ENCODE measurements at places on chromosomes 11 and 22.

DNA sequence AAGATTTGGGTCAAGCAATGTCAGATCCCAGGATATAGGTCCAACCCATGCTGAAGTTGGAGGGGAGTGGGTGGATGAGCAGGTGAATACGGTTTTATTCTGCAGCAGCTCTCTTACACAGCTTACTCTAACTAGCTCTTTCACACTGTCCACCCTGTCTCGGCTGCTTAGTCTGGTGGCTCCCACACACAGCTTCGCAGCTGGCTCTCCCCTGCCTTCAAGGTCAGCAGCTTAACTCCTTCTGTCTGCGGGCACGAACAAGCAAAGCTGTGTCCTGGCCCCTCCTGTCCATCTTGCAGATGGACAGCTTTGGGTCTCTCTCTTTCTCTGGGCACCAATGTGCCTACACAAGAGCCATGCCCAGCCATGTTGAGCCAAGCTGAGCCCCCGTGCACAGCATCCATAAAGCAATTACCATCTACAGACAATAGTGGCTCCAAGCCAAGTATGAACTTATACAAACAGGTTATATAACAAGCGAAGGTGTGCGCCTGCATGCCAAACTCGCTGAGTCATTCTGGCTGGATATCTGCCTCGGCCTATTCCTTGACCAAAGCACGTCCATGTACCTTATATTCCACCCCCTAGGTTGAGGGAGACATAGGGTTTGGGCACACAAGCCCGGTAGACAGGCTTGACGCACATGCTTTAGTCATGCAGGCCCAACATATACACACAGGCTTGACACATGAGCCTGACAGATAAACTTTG is 1307.8 kb upstream of the RAG2 start:
- DNase-seq, result no peak

DNA sequence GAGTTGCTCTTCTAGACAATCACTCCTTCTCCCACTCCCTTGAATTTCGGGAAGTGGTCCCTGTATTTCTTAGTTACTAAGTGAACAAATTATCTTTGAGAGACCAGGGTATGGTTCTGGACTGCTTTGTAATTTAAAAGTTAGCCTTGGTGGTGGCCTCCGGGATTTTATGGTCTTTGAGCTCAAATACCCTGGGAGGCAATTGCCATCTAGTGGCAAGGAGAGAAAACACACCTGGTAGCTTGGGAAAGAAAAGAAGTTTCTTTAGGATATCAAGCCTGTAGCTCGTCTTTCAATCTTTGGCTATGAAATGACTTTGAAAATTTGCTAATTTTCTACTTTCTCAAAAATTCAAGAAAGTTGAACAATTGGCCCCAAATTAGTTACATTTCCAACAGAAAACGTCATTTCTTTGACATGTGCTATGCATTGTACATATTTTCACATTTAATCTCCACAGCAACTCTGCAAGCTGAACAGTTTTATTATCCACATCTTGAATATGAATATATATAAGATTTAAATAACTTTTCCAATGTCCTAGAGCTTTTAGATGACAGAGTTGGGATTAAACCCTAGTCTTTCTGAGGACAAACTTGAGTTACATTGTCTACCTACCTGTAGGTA is 39.1 kb downstream of the MMP27 start:
- DNase-seq, result no peak

GRCh38 chr11:30125456-30125855 is 105.4 kb upstream of the FSHB start:
- DNase-seq, result no peak

DNA sequence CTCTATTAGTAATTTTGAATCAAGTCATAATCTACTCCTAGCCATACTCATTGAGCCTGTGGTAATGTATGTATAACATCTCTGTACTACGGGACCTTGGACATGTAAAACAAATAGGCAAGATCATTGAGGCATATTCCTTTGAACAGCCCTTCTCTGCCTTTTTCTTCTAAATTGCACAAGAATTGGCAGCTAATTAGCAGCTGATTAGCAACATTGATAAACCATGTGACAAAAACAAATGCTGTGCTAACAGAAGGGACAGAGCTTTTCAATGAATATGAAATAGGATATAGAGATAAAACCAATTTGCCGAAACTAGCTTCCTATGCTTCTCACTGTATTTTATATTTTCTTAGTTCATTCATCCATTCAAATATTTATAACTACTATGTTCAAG is 1474.2 kb downstream of the FAM181B start:
- no peak for DNase-seq

DNA sequence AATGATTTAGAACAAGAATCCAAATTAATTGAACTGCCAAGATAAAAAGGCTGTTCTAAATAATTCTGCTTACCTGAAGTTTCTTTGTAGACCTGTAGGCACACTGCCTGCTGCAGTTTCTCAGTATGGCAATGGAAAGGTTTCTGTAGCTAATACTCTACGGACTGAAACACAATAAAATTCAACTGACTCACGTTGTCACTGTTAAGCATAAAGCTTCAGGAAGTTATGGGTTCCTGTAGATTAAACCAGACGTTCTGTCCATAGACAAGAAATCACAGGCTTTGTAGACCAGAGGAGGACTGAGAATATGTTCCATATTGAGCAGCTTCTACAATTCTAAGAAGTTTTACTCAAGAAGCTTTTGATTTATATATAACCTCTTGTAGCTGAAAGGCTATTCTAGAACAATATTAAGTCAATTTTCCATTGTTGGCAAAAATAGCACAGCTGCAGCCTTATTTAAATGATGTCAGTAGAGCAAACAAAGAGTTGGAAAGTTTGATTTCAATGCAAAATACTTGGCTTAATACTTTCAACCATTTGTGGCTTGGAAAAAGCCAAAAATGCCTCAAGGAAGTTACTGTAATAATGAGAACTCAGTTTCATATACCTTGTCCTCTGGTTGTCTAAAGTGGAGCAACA is at the start of gene GLYATL2:
Gene GLYATL2, minus strand, starts transcription at position 344 of the 645 bp plus-strand sequence. CDS start 5,092 bp downstream, outside the sequence.
- no peak for DNase-seq

DNA sequence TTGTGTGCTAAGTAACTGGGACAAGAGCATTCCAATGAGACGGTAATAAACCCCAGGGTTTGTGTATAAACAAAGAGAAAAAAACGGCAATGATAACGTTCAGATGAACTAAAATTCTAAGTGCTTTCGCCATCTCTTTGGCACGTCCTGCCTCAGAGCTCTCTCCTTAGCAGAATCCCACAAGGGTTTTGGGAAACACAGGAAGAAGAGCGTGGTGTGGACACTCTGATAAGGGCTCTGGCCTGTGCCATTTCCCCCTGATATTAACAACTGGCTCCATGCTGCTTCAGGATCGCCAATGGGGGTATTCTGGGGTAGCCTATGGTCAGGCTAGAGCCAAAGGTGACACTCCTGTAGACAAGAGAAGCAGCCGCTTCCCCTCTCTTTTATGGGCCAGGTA is 18.4 kb downstream of the ABCC8 start:
- no peak for DNase-seq

DNA sequence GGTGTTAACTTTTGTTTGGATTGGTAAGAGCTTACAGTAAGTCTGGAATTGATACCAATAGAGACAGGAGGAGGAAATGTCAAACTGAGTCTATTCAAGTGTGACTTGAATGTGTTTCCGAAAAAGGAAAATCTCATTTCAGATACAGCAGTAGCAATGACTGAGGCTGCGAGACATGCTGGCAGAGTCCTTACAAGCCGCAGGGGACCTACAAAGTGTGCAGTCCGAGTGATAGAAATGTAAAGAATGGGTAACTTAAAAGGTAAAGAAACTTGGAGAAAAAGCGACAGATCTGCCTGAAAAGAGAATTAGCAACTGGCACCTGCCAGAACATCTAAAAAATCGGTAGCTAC is 444 bp downstream of the CWF19L2 start:
- DNase-seq, result no peak

- no peak for DNase-seq
Observed at GRCh38 chr11:94639901-94640721, 72.9 kb downstream of the PIWIL4 start.

DNA sequence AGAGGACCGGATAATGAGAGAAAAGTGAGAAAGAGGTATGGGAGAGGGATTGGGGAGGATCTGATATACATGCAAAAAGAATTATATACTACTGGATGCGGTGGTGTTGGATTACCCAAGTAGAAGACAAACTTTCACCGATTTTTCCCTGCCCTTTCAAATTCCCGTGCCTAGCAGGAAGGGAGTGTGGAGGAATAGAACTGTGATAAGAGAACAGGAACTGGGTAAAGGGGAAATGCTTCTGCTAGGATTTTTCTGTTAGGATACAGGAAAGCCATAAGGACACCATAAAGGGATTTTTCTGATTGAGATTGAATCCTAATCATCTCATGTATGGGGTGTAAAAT is 480 bp upstream of the MTMR2 start:
- DNase-seq, result no peak

DNA sequence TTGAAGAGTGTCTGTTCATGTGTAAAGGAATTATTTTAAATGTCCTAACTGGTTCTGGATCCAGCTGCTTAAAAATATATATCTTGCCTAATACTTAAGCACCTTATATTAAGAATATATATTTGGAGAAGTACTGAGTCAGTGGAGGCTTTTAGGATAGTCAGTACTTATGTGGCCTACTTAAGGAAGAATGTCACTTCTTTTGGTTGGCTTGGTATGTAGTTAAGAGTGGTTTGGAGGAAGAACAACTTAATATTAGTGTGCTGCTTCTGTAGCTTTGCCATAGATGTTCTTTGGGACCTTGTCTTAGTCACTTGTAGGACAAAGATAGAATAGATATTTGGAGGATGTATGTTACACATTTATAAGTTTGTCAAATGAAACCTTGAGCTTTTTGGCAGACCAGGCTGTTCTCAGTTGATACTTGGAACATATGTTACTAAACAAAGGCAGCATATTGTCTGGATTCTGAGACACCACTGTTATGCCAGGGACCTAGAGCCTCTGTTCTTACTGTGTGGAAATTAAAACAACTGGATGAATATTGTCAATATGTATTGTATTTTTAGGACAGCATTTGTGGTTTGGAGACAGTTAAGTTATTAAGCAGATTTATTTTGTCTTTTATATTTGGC is 4.9 kb downstream of the HIPK3 start:
- DNase-seq, result peak; percentile 29

DNA sequence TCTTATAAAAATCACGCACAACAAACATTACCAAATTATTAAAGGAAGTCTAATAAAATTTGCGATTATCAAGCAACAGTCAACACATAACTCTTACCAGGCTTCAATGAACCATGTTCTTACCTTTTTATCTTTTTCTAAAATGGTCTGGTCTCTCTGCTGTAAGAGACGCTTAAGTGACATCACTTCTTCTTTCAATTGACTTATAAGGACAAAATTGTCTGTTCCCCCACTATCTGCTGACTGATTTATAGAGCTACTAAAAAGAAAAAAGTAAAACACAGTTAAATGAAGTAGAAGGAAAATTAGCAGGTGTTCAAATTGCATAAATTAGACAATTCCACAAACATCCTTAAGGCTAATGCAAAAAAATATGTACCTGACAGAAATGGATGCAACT is 10.9 kb downstream of the FAM76B start:
- DNase-seq, result no peak

GRCh38 chr11:110434952-110435779 is 5.4 kb downstream of the FDX1 start:
- no peak for DNase-seq

DNA sequence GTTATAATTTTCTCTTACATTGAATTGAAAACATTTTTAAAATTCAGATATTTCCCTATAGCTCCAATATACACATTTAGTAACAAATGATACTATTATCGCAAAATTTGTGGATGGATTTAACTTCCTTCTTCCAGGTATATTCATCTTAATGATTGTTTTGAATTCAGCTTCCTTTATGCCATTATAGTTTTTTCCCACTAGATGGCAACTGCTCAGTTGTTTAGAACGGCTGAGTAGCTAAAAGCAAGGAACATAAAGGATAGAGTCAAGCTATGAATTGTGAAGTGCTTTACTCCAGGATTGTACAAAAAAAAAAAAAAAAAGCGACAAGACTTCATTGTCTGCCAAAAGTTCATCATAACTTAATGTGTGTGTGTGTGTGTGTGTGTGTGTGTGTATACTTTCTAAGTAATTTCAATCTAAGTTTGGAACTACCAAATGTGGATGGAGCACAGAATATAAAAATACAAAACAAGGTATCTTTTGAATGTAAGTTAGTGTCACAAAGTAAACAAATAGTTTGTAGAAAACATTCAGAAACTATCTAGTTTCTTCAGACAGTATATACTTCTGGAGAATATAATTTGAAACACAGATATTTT is 846.4 kb downstream of the DLG2 start:
- DNase-seq, result no peak

- no peak for DNase-seq
Observed at GRCh38 chr22:49023879-49024774, 803.5 kb downstream of the BRD1 start.

- DNase-seq, result no peak
Observed at GRCh38 chr11:66767666-66768065, 38.6 kb upstream of the SPTBN2 start.

DNA sequence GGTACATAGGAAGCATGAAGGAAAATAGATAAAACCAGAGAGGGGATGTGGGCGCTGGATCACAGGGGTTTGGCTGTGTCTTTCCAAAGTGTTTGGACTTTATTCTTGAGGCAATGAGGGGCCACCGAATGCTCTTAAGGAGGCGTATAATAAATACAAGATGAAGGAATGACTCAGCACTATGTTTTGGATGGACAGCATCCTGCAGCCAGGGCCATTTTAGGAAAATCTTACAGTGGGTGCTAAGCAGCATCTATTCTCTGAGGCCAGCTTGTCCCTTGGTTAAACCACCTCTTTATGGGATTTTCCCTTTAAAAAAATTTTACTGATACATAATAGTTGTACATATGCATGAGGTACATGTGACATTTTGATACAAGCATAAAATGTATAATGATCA is 4.3 kb upstream of the LDHA start:
- no peak for DNase-seq

DNA sequence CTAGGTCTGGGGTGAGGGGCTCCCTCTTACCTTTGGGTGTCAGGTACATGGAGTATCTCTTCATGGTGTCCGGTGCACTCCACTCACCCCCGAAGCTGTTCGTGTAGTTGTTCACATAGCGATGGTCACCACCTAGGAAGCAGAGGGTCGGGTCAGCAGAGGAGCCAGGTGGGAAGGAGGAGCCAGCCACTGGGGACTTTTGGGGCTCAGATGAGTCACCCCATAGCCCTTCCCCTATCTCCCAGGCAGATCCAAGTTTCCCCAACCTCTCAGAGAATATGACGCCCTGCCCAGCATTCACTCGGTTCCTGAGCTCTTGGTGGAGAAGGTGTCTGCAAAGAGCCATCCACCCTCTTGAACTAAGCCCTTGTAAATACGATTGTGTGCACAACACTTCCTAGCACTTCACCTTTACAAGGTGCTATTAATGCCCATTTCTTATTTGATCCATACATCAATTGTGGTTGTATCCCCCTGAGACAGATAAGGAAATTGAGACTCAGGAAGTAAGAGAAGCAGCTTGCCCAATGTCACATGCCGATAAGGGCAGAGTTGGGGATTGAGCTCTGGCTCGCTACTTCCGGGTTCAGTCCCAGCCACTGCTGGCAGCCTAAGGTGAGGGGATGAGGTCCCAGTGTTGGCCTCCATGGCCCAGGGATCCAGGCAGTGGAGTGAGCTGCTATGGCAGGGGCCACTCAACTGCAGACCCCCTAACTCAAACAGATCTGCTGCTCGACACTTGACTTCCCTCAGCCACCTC is 14.8 kb downstream of the TRIM29 start:
- no peak for DNase-seq

GRCh38 chr22:40651057-40651456 is 14.5 kb upstream of the MRTFA start:
- DNase-seq, result no peak

All from DMS 273 treated with DMSO at 0.1 percent for 48 hours (cell line).